HFFc6 (cell line): ENCODE measurements at places on chromosomes 6 and 20.

DNA sequence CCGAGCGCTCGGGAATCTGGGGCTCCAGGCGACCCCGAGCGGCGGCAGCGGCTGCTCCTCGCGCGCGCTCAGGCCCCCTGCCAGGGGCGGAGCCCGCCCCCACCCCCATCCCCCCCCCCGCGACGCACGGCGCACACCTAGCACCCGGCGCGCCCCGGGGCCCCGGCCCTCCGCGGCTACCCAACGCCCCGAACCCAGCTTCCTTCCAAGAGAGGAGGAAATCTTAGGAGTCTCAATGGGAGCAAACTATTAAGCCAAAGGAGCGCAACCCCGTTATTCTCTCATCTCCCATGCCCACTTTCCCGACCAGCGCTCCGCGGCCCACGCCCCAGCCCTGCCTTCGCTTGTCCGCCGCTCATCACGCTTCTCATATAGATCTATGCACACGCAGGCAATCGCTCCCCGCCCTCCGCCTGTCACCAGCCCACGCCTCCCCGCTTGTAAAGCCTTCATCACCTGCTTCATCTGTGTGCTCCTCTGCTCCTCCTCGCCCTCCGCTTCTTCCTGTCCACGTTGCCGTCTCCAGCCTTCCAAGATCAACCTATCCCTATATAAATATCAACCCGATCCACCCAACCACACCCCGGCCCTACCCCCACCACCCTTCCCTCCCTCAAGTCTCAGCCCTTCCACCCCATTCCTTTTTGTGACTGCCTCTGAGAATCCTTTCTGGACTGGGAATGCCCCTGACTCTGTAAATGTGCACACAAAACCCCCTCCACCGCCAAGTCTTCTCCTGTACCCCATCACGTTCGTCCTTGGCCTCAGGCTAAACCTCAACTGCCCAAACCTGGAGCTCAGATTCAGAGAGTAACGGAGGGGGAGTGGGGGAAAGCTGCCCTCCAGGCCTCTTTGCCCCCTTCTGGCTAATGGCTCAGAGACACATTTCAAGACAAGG lies at the start of gene DLK2:
Gene DLK2 (minus strand): TSS at position 18 of the 898 bp plus-strand sequence. CDS start 723 bp downstream, outside the sequence.
- no peak for DNase-seq

- DNase-seq, result no peak
Measured at GRCh38 chr20:49851231-49851705, 38.6 kb downstream of the SLC9A8 start.

GRCh38 chr6:37396571-37397180 lies 36.3 kb upstream of the CMTR1 start:
- peak; percentile 3 for DNase-seq

- no peak for DNase-seq
Measured at GRCh38 chr6:118367314-118367713, 180.8 kb upstream of the PLN start.

GRCh38 chr20:41166201-41167117 lies 29.1 kb downstream of the PLCG1 start:
- no peak for DNase-seq
